ENCODE measurements at places on chromosomes 5 and 9.

- DNase-seq = no peak
Measured at GRCh38 chr5:109945097-109945678, 255.5 kb downstream of the MAN2A1 start.

GRCh38 chr9:13487071-13487470, 207.6 kb upstream of the MPDZ start:
- no peak for DNase-seq

- DNase-seq = no peak
Measured at GRCh38 chr5:3656803-3657202, 61.2 kb downstream of the IRX1 start.

- no peak for DNase-seq
Measured at GRCh38 chr9:110029429-110029955, 178.5 kb downstream of the C9orf152 start.

- DNase-seq = no peak
Measured at GRCh38 chr5:44933686-44934085, 124.9 kb downstream of the MRPS30 start.

Data from stimulated activated CD4-positive, alpha-beta T cell treated with anti-CD3 and anti-CD28 coated beads, Interleukin-1b, Interleukin-23, amount 100 ng/mL, for 24 hours (primary cell).